ENCODE measurements at places on chromosomes 12 and 14. TPM values are rescaled to one million over a fixed set of nuclear protein-coding genes. Genes with fewer than 3 reads are reported as not detected.

- no peaks in the 10 kb centered on the region for H3K36me3 ChIP-seq
- H3K27me3 ChIP-seq: no peaks in the 10 kb centered on the region
- DNase-seq: no peak
- H3K4me3 ChIP-seq: no peak overlapping the region
Observed at GRCh38 chr14:79325071-79325470, 886.2 kb downstream of the DIO2 start.

KRT85 gene
- total RNA-seq: not detected

DNA sequence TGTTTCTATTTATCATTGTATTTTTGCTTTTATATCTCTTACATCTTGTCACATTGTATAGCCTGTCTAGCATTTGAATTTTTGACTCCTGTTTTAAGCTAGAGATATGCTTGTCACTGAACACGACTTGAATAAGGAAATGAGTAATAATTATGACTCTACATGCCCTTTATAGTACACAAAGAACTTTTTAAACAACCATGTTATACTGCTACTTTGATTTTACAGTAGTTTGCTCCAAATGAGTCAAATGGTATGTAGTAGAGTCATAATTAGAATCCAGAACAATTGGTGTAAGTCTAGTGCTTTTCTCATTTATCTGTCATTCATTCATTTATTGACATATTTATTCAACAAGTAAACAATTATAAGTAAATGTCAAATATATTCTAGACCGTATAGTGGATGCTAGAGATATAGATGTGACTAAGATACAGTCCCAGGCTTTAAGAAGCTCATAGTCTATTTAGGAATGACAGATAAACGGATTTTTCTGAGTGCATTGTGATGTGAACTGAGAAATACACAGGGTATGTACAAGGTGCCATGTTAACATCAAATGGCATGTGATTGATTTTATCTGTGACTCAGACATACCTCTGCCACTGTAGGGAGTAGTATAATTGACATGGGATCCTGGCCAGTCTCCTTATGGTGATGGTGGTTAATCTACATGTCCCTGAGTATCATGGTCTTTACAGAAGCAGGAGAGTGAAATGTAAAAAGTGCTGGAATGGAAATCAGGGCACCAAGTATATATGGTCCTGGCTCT is 799.7 kb downstream of the DIO2 start:
- no peaks in the 10 kb centered on the region for H3K36me3 ChIP-seq
- H3K27ac ChIP-seq: no peak overlapping the region
- no peaks in the 10 kb centered on the region for H3K4me1 ChIP-seq
- no peak overlapping the region for H3K4me3 ChIP-seq
- no peaks in the 10 kb centered on the region for H3K27me3 ChIP-seq

- H3K27ac ChIP-seq: no peak overlapping the region
- DNase-seq: no peak
- no peaks in the 10 kb centered on the region for H3K36me3 ChIP-seq
- H3K4me1 ChIP-seq: no peaks in the 10 kb centered on the region
Observed at GRCh38 chr14:92625213-92625612, 111.6 kb downstream of the RIN3 start.

GRCh38 chr14:87888136-87888999 is 104.6 kb downstream of the GALC start:
- no peak overlapping the region for H3K27ac ChIP-seq
- DNase-seq: no peak
- H3K4me1 ChIP-seq: no peaks in the 10 kb centered on the region
- no peak overlapping the region for H3K4me3 ChIP-seq
- H3K27me3 ChIP-seq: no peaks in the 10 kb centered on the region

DTX3 gene
- total RNA-seq: 29.4 TPM

DNA sequence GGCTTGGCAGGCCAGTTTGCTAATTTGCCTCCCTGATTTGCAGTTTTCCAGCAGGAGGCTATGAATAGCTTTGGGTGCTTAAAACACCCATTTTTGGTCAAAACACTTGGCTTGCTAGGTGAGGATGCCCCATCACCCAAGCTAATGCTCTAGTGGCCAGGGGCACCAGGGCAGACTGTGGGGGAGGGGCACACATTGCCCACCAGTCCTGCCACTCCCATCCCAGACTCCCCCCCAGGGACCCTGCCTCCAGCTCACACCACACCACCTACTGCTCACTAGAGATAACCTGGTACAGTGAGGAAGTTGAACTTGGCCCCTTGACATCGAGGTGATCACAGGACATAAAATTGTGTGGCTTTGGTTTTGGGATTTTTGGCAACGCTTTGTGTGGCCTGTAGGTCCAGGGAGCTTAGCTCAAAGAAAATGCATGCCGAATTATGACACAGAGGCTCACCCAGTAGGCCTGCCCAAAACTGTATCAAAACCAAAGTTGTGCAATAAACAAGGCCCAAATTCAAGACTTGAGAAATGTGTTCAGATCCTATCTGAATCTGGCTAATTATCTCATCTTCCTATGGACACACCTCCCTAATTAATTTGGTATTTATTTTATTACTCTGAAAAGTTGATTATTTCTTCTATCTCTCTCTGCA is 4.3 kb downstream of the NUAK1 start:
- DNase-seq: no peak
- peaks cover 43% of the 10 kb centered on the region for H3K27me3 ChIP-seq
- H3K36me3 ChIP-seq: no peaks in the 10 kb centered on the region
- no peak overlapping the region for H3K4me3 ChIP-seq

CCDC196 gene
- total RNA-seq: not detected

- H3K4me1 ChIP-seq: peaks cover 11% of the 10 kb centered on the region
- no peak overlapping the region for H3K4me3 ChIP-seq
- no peaks in the 10 kb centered on the region for H3K27me3 ChIP-seq
- peaks cover 65% of the 10 kb centered on the region for H3K36me3 ChIP-seq
Observed at GRCh38 chr14:55382483-55382882, 29.1 kb downstream of the ATG14 start.

GRCh38 chr14:87613881-87614280 is 379.1 kb downstream of the GALC start:
- no peak overlapping the region for H3K4me3 ChIP-seq
- H3K27me3 ChIP-seq: no peaks in the 10 kb centered on the region
- no peaks in the 10 kb centered on the region for H3K36me3 ChIP-seq
- DNase-seq: no peak
- no peak overlapping the region for H3K27ac ChIP-seq

DNA sequence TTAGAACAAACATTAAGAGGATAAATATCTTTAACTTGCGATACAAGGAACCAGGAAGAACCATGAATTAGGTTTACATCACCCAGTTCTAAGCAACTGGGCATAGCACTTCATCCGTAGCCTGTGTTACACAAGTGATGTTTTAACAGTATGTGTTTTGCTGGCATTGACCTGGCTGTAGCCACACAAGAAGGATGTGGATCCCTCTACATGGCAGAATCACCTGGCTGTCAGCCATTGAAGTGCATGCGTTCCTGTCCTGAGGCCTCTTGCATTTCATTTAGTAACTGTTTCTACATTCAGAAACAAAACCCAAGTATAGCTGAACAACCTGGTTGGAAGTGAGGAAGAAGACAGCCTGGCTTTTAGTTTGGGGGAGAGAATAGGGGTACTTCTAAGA is 72.2 kb downstream of the TGFB3 start:
- H3K36me3 ChIP-seq: no peaks in the 10 kb centered on the region
- no peak overlapping the region for H3K4me3 ChIP-seq
- H3K27me3 ChIP-seq: no peaks in the 10 kb centered on the region
- no peak for DNase-seq

SDR9C7 gene
- total RNA-seq: not detected

GRCh38 chr14:102474934-102475333 is 34.6 kb downstream of the ANKRD9 start:
- DNase-seq: no peak
- H3K4me1 ChIP-seq: peaks cover 7% of the 10 kb centered on the region
- H3K4me3 ChIP-seq: no peak overlapping the region
- no peak overlapping the region for H3K27ac ChIP-seq

DNA sequence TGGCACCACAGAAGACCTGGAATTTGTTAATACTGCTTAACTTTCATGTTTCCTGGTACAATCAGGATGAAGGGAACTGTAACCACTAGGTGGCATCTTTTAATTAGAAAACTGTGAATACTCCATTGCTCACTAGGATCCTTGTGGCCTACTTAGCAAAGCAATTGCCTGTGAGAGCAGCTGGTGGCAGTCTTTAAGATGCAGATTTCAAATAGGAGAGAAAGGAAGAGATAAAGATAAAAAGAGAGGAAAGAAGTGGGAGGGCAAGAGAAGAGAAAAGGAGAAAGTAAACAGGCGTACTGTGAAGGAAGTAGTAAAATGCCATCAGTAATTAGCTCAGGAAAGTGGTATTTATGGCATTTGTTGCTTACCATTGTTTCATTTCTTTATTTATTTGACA is 114.5 kb downstream of the RAD51B start:
- H3K27ac ChIP-seq: no peak overlapping the region
- no peak overlapping the region for H3K4me3 ChIP-seq
- no peaks in the 10 kb centered on the region for H3K36me3 ChIP-seq
- DNase-seq: no peak
- no peaks in the 10 kb centered on the region for H3K4me1 ChIP-seq

DNA sequence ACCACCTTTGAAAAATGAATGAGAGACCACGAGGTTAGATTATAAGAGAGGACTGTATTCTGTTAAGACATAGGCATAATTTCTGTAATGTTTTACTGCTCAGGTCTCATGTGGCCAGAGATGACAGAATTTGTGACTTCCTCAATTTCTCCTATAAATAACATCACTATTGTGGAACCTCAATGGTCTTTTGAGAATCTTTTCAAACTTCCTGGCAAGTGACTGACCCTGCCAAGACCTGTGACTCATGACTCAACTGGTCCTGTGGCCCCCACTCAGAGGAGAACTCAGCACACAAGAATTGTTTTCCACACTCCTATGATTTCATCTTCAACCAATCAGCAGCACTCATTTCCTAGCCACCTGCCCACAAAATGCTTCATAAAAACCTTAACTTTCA is 508.2 kb upstream of the ATP2B1 start:
- H3K4me1 ChIP-seq: no peaks in the 10 kb centered on the region
- no peaks in the 10 kb centered on the region for H3K36me3 ChIP-seq
- H3K27me3 ChIP-seq: no peaks in the 10 kb centered on the region
- H3K4me3 ChIP-seq: no peak overlapping the region
- no peak overlapping the region for H3K27ac ChIP-seq

DNA sequence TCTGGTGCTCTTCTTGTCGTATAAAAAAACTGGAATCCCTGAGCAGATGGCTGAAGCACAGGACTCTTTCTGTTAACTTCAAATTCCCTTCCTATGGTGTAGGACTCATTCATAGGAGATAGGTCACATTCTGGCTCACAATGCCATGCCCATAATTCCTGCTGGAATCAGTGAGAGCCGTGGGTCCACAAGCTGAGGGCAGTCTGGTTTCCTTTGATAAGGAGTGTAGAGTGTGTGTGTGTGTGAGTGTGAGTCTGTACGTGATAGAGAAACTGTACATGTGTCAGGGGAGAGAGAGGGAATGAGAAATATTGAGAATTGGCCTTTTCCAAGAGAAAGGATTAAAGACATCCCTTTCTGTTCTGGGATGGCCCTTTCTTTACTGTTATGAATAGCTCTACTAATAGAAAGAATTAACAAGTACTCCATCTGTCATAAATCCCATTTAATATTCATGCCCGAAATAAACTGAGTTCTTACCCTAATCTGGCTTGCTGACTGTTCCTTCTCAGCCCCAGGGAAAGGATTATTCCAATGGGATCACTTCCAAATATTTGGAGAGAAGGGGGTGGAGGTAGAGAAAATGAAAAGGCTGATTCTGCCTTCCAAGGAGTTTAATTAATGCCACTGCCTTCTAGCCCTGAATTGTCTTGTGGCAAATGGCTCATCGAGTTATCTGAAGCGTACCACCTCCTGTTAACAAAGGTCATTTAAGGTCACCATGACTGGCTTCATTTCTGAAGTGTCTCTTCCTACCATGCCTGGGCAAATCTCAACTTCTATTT is 79.0 kb downstream of the TMX1 start:
- H3K36me3 ChIP-seq: no peaks in the 10 kb centered on the region
- no peaks in the 10 kb centered on the region for H3K4me1 ChIP-seq
- DNase-seq: no peak

TOMM20L gene
- total RNA-seq: 0.56 TPM

- H3K36me3 ChIP-seq: peaks cover 8% of the 10 kb centered on the region
- H3K4me3 ChIP-seq: no peak overlapping the region
- no peak overlapping the region for H3K27ac ChIP-seq
- DNase-seq: no peak
- peaks cover 36% of the 10 kb centered on the region for H3K4me1 ChIP-seq
Observed at GRCh38 chr12:104566244-104566993, 109.7 kb downstream of the CHST11 start.

DNA sequence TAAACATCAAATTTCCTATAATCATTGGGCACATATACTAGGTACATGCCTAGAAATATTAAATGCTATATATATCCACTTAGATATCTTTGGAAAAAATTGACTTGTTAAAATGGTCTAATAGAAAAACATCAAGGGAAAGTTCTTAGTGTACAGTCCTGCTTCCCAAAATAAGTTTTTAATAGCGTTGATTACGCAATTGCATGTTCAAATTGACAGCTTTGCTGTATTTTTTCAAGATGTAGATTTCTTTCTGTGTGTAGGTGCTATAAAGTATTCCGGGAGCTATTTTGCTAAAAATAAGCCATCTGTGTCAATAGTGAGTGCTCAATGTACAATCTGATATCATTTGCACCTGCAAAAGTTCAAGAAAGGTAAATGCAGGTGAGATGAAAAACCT is 463.9 kb upstream of the ATP2B1 start:
- no peaks in the 10 kb centered on the region for H3K36me3 ChIP-seq
- no peak overlapping the region for H3K4me3 ChIP-seq
- H3K27me3 ChIP-seq: no peaks in the 10 kb centered on the region
- H3K27ac ChIP-seq: no peak overlapping the region
- DNase-seq: no peak

DNA sequence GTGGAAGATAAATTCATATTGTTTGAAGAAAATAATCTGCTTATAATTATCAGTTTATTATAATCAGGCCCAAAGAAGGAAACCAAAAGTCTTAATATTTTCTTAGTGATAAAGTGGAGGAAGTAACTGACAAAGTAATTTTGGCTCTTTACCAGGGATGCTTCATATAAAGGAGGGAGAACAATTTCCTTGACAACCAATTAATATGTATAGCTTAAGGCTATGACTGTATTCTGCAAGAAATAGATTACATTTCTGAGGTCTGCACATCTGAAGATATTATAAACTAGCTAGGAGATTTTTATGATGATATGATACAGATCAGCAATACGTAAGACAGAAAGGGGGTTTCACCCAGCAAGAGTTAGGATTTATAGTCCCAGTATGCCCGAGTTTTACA is 90.8 kb downstream of the BICD1 start:
- no peaks in the 10 kb centered on the region for H3K36me3 ChIP-seq
- no peak for DNase-seq
- H3K4me1 ChIP-seq: no peaks in the 10 kb centered on the region
- no peak overlapping the region for H3K27ac ChIP-seq
- H3K27me3 ChIP-seq: no peaks in the 10 kb centered on the region

DNA sequence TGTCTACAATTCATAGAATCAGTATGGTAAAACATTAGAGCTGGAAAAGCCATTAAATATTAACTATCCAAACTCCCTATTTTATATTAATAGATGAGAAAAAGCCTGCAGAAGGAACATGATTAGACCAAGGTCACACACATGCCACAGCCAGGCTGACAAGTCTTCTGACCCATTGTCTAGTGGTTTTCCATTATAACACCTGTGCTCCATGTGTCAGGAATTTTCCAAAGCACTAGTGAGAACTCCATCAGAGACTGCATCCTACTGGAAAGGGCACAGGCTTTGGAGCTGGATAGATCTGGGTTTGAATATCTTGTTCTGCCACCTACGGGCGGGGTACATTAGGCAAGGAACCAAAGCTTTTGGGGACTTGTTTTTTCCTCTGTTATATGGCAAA is 325.5 kb downstream of the RAD51B start:
- no peak for DNase-seq
- H3K27ac ChIP-seq: no peak overlapping the region
- no peaks in the 10 kb centered on the region for H3K36me3 ChIP-seq
- no peaks in the 10 kb centered on the region for H3K27me3 ChIP-seq
- H3K4me3 ChIP-seq: no peak overlapping the region

CCDC175 gene
- not detected for total RNA-seq
